ENCODE measurements at places on chromosomes 3 and 15. TPM values are rescaled to one million over a fixed set of nuclear protein-coding genes. Genes with fewer than 3 reads are reported as not detected.

DNA sequence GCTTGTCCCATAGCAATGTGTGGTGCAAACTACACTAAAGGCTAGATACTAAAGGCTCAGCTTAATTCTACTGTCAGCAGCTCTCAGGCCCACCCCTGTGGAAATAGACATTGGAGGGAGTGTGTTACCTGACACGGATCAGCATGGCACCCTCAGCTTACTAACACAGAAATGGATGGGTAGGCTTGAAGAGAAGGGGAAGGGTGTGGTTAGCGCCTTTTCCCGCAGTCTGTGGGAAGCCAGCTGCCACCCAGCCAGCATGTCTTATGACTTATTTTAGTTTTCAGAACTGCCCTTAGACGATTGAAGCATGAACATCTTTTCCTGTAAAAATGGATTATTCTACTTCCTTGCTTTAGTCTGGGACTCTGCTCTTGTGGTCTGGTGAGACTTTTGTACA lies 25.8 kb upstream of the ADPGK start:
- DNase-seq, result no peak

DNA sequence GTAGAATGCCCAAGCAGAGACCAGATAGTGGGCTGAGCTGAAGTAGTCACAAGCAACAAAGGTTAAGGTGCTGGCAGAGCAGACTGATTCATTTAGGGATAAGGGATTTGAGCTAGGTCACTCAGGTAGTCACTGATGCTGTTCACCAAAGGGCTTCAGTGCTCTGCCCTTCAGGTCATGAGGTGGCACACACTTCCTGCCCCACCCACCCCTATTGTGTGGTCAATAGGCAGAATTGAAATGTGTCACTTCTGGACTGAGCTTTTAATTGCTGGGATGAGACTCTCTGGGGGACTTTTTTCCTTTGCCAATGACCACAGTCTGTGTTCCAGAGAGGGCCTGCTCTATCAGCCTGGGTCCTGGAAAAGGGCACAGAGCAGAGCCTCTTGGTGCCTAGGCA lies 2.9 kb upstream of the DIS3L start:
- no peak for DNase-seq

- no peak for DNase-seq
Observed at GRCh38 chr15:42608752-42609488, 33.5 kb downstream of the STARD9 start.

Gene GRK7
- total RNA-seq, result not detected

- no peak for DNase-seq
Observed at GRCh38 chr3:182879031-182879611, 85.8 kb downstream of the ATP11B start.

- DNase-seq, result no peak
Observed at GRCh38 chr3:115369021-115369420, 221.9 kb upstream of the ZBTB20 start.

- DNase-seq, result peak; percentile 25
Observed at GRCh38 chr3:16906682-16907081, 21.9 kb downstream of the PLCL2 start.

DNA sequence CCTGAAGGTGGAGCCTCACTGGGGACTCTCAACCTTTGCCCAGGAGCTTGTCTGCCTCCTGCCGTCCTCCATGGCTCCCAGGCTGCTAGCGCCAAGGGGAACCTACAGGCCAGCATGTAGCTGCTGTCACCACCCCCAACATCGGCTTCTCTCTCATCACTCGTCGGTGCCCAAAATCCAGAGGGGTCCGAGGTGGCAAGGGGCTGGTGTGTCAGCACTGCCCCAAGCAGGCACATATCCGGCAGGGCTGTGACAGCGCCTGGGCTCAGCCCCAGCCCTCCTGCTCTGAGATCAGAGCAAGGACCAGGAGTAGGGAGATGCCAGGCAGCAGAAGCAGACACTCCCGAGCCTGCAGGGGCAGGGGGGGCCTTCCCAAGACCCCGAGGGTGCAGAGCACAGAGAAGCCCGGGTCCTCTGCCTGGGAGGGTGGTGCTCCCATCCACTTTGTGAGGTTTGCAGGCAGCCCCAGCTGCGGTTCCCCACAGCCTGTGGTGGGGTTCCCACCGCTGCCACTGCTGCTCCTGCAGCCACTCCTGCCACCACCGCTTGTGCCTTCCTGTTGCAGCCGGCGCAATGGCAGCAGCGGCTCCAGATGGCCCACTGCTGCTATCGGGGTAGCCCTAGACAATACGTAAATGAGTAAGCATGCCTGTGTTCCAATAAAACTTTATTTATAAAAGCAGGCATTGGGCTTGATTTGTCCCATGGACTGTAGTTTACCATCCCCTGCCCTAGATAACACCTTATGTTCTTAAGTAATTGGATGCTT lies 451.0 kb downstream of the EPHA6 start:
- no peak for DNase-seq

Gene CEP152
- 3.4 TPM for total RNA-seq

- peak; percentile 61 for DNase-seq
Observed at GRCh38 chr3:11582191-11582968, 61.3 kb downstream of the VGLL4 start.

DNA sequence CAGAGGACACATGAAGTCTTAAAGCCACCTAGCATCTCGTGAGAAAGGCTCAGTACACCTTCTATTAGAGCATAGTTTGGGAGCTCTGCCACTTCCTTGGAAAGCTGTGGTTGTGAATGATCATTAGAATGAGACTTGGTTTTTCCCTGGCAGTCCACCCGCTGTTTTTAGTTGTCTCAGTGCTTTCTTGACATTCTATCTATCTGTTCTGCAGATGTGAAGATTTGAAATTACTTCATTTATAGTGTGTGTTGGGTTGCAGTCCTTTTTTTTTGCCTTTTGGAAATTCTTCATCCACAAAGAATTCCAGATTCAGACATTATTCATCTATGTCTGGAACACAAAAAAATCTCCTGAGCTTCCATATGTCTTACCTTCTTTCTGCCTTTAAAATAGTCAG lies 23.7 kb downstream of the PPP2R3A start:
- peak; percentile 31 for DNase-seq

DNA sequence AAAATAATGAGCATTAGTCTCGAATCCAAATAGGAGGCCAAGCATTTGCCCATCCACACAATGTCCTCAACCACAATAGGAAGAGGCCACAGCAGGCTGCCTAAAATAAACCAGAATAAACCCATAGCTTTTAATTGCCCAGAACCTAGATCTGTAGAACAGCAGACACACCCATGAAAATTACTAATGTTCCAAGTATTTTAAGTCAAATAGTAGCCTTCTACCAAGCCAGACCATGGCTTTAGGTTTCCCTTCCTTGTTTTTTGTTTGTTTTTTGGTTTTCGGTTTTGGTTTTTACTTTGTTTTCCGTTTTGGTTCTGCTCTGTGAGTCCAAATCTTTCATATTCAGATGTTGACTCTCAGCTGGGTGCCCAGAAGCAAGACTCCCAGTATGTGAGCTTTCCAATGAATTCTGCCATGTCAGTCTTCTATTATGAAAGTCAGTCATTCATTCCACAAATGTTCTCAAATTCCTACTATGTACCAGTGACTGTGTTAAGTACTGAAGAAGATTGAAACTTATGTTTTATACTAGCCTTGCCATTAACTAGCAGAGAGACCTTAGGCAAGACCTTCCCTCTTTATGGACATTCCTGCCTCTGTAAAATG lies 57.8 kb upstream of the BOC start:
- no peak for DNase-seq

GRCh38 chr15:92617549-92618520 lies 37.7 kb downstream of the FAM174B start:
- DNase-seq, result peak; percentile 35

Gene LRRK1
- total RNA-seq, result 13.5 TPM

DNA sequence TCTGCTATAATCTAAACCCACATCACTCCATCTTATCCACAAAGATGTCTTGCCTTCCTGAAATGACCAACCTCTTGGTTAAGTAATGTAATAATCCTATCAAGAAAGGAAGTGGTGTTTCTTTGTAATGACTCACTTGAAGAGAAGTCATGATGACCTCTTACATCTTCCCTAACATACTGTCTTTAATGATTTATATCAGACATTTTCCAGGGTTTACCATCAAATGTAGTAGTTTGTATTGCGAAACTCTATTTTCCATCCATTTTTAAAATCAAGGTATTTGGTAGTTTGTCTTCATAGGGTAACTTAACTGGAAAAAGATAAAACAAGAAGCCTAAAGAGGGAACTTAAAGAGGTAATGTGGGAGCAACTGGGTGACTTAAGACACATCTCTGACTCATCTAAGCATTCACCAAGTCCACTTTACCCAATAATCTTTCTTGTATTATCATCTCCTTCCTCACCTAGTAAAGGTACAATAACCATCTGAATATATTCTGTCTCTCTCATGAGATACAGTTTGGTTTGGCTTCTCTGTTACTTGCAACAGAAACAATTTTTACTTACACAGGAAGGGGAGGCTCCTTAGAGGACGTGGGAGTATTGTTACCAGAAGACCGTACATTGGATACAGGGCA lies 5.7 kb upstream of the MAPK6 start:
- peak; percentile 58 for DNase-seq

Gene TLR9
- not detected for total RNA-seq

GRCh38 chr3:72475258-72476138 lies 372.7 kb downstream of the SHQ1 start:
- DNase-seq, result no peak

DNA sequence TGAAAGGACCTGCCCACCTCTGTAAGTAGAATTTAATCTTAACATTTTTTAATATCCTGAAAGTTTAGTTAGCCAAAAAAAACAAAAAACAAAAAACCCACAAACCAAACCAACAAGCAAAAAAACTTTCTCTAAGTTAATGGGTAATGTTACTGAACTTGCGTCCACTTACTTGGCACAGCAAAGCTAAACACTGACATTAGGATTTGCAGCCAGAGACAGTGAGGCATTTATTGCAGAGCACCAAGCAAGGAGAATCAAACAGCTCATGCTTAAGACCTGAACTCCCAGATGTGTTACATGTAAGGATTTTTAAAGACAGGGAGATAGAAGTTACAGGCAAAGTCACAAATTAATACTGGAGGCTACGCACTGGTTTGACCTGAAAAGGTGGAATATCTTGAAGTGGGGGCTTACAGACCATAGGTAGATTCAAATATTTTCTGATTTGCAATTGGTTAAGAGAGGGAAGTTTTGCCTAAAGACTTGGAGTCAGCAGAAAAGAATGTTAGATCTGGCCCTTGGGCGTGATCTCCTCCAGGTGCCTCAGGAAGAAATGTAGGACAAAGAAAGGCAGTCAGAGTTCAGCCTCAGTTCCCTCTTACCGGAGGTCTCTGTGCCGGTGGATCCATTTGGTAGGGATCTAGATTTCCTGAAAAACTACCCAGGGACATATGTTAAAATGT lies 205.0 kb downstream of the ADAMTSL3 start:
- DNase-seq, result no peak

Gene GHSR
- not detected for total RNA-seq

DNA sequence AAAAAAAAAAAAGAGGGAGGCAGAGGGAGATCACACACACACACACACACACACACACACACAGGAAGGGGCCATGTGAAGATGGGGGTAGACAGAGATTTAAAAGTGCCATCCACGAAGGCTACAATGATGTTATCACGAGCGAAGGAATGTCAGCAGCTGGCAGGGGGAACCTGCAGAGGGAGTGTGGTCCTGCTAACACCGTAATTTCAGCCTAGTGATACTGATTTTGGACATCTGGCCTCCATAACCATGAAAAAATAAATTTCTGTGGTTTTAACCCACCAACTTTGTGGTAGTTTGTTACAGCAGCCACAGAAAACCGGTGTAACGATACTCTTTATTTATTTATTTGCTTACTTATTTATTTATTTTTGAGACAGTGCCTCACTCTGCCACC lies 76.0 kb downstream of the TMCO5A start:
- DNase-seq, result no peak

- no peak for DNase-seq
Observed at GRCh38 chr15:25711691-25712090, 151.4 kb downstream of the ATP10A start.

GRCh38 chr3:129016356-129016719 lies 15.2 kb downstream of the EFCC1 start:
- no peak for DNase-seq

GRCh38 chr3:78985981-78986380 lies 781.8 kb downstream of the ROBO1 start:
- DNase-seq, result no peak

GRCh38 chr3:60351481-60351880 lies 899.8 kb downstream of the FHIT start:
- no peak for DNase-seq

- DNase-seq, result no peak
Observed at GRCh38 chr15:64779630-64780029, 4.2 kb upstream of the RBPMS2 start.

Gene PAK2
- 67.6 TPM for total RNA-seq

GRCh38 chr3:188408831-188409230 lies 254.9 kb downstream of the LPP start:
- DNase-seq, result no peak

DNA sequence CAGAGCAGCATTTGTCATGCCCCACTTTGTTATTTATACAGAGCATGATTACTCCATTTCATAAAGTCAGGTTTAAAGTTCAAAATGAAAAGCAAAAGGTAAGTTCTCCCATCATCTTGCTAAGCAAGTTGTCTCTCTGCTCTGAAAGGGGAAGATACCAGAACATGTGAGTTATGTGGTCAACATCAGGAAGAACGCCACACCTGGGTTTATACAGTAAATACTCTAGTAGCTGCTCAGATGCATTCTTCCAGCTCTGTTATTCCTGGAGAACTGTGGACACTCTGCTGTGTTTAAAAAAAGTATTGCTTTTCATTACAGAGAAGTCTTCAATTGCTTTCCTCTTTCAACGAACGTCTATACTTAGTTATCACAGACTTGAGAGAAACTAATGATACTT lies 145.7 kb downstream of the PLCL2 start:
- no peak for DNase-seq

DNA sequence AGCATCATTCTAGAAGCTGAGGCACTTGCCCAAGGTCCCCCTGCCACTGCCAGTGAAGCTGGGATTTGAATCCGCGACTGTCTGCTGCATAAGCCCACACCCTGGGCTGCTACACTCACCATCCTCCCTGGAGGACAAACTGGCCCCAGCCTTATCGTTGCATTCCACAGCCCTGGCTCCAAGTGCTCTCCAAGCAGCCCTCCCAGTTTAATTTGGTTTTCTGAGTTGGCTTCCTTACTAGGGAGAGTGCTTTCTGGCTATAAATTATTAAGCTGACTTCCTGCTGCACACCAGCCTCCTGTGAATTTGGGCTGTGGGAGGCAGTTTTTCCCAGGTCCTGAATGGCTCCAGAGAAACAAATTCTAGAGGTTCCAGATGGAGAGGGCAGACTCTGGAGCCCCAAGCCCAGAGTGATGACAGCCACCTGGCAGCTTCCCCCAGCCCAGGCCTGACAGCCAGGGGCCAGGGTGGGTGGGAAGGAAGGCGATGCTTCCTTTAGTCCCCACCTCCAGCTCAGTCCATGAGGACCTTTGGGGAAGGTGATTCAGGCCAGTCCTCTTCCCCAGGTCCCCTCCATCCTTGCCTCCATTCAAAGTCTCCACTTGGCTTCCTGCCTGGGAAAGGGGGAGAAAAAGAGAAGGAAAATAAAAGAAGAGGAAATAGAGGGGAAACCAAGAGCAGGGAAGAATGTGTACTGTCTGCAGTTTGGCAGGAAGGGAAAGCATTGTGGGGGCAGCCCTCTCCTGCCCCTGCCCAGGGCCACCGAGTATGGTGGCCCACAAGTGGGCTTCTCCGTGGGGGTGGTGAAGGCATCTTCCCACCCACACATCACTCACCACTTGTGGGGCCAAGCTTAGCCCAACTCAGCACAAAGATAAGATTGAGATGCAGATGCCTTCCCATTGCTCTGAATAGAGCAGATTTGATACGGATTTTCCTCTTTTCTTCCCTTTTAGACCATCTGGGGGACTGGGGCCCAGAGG lies 69.6 kb downstream of the SEMA5B start:
- DNase-seq, result no peak

Gene ITIH3
- total RNA-seq, result not detected

- peak; percentile 25 for DNase-seq
Observed at GRCh38 chr15:25829073-25829472, 34.1 kb downstream of the ATP10A start.

All from HFFc6 (cell line).